ENCODE measurements at places on chromosomes 1 and 21.

GRCh38 chr1:42924851-42925760 lies 33.6 kb downstream of the SLC2A1 start:
- no peak for DNase-seq

DNA sequence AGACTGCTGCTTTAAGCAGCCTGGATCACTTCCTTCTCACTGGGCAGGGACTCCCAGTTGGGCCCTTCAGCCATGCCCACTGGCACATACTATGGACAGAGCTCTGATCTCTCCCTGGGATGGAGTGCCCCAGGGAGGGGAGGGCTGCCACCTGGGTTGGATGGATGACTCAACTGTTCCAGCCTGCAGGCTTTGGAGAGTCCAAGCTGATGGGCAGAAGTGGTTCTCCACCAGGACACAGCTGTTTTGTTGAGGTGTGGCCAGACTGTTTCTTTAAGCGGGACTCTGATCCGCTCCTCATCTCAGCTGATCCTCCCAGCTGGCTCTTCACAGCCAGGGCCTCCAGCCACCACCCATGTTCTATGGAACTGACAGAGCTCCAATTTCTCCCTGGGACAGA lies 166.9 kb downstream of the MAGI3 start:
- DNase-seq, result no peak

DNA sequence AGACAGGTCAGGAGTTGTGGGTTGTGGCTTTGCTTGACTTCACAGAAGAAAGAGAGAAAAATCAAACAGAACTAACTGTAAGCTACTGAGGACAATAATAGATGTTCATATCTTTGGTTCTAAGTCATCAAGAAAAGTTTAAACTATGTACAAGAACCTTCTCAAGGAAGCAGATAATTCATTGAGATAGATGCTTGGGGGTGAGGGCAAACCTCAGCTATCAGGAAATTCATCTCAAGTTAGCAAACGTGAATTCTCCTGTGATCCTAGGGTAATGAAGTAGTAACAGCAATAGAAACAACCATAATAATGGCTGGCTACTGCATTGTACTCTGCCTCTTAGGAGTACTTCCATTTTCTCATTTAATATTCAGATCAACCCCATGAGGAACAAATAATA lies 506.2 kb downstream of the PLPP3 start:
- no peak for DNase-seq

DNA sequence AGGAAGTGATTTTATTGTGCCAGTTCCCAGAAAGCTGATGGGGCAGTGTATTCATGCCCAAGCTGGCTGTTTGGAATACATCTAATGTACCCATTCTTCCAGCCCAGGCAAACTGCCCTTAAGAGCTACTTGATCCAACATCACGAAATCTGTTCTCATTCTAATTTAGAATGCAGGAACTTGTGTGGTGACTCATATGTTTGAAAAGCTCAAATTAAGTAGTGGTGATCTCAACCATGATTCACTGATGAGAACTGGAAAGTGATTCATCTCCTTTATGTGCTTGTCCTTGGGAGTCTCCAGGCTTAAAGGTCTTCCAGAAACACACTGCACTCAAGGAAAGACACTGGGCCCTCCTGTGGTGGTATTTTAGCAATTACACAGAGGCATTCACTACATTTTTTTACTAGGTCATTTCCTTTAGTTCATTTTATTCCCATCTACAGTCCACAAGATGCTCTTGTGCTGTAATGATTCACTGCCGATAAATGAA lies 65.4 kb downstream of the RPE65 start:
- no peak for DNase-seq

DNA sequence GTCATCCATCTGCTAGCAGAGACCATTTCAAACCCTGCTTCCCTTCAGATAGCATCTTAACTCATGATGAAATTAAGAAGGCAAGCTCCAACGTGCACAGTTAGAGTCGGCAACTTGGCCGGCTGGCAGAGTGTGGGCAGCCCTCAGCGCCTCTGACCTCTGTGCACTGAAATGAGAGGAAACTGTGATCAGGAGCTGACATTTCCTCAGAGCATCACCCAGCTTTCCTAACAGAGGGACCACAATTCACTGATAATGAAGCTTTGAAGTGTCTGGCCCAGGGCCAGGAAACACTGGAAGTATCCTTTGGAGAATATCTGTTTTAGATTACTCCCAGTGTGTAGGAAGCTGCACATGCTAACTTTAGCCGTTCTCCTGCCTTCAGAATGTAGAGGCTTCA lies 145.0 kb upstream of the ZC3H11B start:
- DNase-seq, result no peak

GRCh38 chr1:175035865-175036264 lies 12.6 kb upstream of the MRPS14 start:
- no peak for DNase-seq

- DNase-seq, result no peak
These were observed at the start of gene SYT2 for GRCh38 chr1:202710070-202711045. Gene SYT2, minus strand, starts transcription at chr1:202710454. Its CDS starts 104,682 bp downstream, at chr1:202605772.

DNA sequence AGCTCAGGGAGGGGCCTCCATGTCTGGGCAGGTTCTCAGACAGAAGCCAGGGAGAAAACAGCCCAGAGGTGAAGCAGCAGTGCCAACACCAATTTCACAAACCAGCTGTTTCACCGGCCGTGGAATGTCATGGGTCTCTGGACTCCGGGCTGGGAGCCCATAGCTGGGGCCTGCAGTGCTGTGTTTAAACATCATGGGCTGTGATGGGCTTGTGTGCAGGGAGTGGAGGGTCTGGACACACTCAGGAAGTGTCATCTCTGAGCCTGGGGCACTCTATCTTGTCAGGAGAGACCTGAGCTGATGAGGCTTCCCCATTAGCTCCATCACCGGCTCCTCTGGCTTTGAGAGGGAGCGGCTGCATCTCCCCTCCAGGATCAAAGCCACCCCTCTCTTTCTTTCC lies 173.6 kb upstream of the IGSF21 start:
- no peak for DNase-seq

DNA sequence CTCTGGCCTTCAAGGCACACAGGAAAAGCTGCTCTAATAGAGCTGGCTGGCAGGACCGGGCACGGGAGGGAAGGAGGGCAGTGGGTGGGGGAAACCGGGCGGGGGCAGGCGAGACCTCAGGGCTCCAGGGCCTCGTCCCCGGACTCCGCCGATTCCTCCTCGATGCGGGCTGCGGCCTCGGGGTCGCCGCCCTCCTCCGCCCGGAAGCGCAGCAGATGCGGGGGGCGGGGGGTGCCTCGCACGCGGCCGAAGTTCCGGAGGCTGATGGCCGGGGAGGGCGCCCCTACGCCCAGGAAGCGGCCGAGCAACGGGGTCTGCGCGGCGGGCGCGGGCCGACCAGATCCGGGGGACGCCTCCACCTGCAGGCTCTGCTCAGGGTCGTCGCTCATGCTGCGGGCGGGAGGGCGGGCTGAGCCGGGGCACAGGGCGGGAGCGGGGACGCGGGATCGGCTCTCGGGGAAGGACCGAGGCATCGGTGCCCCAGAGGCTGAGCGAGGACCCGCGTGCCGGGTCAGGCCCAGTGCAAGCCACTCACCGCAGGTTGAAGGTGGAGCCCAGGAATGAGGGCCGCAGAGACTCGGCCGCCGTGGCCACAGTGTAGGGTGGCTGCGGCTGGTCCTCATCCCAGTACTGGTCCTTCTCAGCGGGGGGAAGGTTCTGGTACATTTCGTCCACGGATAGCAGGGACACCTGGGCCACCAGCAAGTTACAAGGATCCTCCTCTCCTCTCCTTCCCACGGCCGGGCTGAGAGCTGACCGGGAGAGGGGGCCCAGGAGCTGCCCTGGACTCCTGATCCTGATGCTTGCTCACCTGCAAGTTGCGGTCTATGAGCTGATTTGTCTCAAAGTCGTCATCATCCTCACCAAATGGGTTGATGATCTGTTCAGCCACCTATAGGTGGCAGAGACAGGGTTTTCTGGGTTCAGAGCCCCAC lies 3.6 kb downstream of the BEST4 start:
- DNase-seq, result no peak

GRCh38 chr1:204192589-204193352 lies 3.5 kb downstream of the KISS1 start:
- no peak for DNase-seq

GRCh38 chr1:41383094-41383852 lies 22.0 kb downstream of the FOXO6 start:
- DNase-seq, result no peak

DNA sequence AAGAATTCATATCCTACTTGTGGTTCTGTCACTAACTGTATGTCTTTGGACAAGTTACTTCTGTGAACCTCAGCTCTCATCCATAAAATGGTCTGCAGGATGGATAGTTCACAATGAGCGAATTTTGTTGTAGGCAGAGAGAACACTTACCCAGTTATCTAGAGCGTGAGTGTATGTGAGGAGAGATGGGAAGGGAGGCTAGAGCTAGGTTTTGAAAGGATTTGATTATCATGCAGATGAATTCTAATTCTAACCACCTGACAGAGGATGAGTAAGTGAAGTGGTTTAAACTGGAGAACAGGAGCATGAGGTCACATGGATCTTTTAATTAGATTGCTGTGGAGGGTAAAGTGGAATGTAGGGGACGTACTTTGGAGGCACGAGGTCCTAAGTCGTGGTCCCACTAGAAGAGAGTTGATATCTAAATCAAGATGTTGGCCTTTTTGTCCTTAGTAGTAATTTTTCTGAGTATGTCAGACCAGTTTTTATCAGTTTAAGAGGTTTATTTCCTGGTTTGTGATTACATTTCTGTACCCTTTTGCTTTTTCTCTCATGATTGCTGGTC lies 5.0 kb downstream of the SUCO start:
- no peak for DNase-seq

DNA sequence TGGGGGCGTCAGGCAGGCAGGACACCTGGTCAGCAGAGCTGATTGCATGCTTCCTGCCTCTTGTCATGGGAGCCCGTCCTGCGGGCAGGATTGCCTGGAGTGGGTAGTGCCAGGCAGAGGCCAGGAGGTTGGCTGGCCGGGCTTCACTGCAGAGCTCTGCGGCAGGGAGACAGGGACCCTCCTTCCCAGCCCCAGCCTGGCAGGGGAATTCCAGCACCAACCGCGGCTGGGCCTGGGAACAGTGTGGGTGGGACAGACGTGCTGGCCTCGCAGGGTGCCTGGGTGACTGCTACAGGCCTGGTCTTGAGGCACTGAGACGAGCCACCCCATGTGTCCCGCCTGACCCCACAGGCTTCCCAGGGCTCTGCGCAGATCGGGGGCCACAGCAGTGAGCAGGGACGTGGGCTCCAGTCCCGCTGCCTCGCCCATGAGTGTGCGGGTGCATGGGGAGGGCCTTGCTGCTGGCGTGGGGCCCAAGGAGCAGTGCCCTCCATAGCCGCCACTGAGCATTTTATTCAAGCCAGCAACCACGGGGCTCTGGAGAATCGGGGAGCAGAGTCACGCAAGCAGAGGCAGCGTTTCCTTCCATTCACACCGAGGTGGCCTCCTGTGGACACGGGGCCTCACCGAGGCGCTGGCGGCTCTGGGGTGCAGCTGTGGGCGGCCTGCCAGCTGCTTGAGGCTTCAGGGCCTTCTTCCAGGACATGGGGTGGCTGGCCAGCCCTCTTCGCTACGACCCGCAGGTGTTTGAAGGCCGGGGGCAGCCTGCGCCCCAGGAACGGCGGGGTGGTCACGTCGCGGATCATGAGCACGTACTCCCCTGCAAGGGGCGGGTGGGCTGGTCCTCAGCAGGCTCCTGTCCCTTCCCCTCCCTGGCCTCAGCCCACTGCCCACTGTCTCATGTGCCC lies 70.3 kb downstream of the MORN1 start:
- DNase-seq, result no peak

DNA sequence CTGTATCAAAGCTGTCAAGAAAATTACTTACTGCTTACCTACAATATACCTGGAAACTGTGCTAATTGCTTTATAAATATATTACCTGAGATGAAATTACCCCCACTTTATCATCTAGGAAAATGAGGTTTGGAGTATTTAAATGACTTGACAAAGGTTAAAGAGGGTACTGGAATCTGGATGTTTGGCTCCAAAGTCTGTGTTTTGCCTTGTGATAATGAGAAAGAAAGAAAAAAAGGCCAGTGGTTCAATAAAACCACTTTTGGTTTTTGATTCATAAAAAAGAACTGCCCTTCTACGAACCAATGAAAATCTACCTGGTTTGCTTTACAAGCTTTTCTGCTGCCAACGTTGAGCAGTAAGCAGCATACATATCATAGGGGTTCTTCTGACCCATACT lies 61.3 kb upstream of the MUTYH start:
- no peak for DNase-seq

- no peak for DNase-seq
These were observed 18.8 kb downstream of the TNFRSF9 start for GRCh38 chr1:7921796-7922195.

GRCh38 chr1:48848035-48848434 lies 71.3 kb upstream of the BEND5 start:
- DNase-seq, result no peak

All from forelimb muscle (tissue), 1 donor.